NCI-H1436 (cell line): ENCODE measurements at places on chromosomes 16 and 17.

DNA sequence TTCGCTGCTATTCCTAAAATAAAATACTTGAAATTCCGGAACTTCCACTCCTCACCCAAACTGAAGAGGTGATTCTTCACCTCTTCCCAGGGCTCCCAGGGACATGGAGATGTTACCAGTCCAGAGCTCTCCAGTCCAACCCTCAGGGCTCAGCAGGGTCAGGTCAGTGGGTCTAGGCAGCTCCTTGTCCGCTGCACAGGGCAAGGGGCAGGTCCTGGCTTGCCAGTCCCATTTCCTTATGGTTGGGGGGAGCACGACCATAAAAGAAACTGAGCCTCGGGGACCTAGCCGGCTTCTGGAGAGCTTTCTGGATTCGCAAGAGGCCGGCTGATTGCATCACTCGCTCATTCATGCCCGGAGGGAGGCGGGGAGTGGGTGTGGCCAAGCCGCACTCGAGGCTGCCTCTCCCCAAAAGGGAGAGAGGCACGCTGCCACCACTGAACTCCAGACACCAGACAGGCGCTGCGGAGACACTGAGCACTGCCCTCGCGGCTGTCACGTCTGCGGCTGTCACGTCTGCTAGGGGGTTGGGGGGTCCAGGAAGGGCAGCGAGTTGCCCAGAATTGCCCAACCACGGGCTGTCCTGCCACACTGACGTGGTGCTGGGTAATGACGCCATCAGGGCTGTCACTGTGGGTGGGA, 15.8 kb downstream of the SLC7A5 start:
- peak; percentile 87 for DNase-seq

DNA sequence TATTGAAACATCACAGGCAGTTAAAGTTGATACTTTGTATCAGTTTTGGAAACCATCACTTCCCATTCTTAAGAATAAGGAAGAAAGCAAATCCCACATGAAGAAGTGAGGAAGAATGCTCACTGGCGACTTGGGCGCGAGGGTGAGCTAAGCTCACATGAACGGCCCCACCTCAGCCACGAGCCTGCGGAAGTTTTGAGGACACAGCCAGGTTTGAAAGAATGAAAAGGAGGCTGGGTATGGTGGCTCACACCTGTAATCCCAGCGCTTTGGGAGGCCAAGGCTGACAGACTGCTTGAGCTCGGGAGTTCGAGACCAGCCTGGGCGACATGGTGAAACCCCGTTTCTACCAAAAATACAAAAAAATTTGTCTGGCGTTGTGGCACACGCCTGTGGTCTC, 110.3 kb upstream of the CHMP6 start:
- DNase-seq = no peak

GRCh38 chr17:5516060-5516792, 29.9 kb downstream of the MIS12 start:
- DNase-seq = no peak

GRCh38 chr17:59490216-59490615, 75.2 kb upstream of the DHX40 start:
- no peak for DNase-seq

- DNase-seq = no peak
Observed at GRCh38 chr16:70395345-70395901, 43.5 kb downstream of the ST3GAL2 start.
